Naive B cell (primary cell): ENCODE measurements at places on chromosomes 6 and 20.

DNA sequence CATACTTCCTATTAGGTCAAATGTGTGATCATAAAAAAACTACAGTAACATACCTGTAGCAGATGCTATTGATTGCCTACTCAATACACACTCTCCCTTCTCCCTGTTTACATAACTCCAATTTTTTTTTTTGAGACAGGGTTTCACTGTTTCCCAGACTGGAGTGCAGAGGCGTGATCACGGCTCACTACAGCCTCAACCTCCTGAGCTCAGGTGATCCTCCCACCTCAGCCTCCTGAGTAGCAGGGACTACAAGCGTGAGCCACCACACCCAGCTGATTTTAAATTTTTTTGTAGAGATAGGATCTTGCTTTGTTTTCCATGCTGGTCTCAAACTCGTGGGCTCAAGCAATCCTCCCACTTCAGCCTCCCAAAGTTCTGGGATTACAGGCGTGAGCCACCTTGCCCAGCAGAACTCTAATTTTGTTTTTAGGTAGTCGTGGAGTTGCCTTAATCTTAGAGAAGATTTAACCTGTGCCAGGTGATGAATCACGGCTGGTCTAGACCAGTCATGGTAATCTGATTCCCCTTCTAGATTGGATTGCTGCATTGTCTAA is 14.0 kb upstream of the KIF3B start:
- DNase-seq = no peak

DNA sequence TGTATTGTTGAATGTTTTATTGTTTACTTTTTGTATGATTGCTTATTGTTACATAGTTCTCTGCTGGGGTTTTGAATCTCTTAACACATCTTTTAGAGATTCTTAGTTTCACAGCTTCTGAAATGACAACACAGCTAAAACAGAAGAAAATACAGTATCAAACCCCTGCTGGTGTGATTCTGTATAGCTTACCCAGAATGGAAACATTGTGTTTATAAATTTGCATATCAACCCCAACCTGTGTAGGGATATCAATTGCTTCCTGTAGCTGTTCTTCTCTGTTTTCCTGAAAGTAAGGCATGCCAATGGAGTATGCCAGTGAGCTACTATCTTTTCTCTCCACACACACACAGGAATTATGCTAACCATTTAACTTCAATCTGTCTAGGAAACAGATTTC is 64.3 kb upstream of the ID4 start:
- DNase-seq = no peak

DNA sequence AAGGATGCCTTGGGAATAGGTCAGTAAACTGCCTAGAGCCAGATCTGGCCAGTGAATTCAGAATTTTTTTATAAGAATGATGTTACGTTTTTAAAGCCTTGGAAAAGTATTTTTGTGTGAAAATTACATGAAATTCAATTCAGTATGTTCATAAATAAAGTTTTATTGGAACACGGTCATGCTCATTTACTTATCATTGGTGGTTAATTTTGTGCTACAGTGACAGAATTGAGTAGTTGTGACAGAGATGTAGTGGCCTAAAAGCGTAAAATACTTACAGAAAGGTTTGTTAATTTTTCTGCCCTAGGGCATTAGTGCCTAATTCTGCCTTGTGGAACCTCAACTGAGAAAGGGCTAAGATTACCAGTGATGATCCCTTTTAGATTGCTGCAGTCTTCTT is 28.2 kb downstream of the ZFAND3 start:
- DNase-seq = no peak

GRCh38 chr6:97864366-97864765 is 581.4 kb upstream of the MMS22L start:
- DNase-seq = no peak

DNA sequence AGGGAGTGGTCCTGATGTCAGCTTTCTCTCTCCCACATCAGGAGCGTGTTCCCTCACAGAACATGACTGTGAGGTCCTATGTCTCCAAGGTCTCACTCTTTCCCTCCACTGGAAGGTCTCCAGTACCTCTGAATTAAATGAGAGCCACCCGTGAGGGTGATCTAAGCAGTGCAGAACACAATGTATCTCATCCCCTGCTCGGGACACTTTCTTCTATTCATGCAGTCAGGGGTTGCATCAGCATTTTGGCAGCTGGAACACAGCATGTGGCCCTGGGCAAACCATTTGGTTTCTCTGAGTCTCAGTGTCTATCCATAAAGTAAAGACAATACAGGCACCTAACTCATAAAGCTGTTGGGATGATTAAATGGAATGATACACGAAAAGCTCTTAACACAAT is 34.2 kb downstream of the MAFB start:
- no peak for DNase-seq

DNA sequence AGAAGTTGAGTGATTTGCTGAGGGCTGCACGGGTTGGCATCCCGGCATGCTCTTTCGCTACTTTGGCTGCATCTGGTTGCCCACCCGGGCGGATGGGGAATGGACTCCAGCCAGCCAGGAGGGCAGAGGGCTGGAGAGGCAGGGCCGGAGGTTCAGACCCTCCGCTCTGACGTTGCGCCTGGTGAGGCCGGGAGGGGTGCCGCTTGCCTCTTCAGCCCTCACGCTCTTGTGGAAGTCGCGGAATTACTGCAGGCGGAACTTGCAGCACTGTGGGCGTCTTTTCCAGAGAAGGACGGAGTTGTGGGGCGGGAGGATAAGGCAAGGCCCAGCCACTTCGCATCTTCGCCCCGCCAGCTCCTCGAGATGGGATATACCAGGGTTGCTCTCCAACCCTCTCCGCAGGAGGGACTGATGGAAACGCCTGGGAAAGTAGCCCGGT is 656 bp downstream of the RTEL1 start:
- DNase-seq = no peak

GRCh38 chr6:110800839-110801196 is 14.5 kb downstream of the CDK19 start:
- no peak for DNase-seq

- no peak for DNase-seq
Measured at GRCh38 chr6:87870556-87870955, 168.5 kb upstream of the AKIRIN2 start.

DNA sequence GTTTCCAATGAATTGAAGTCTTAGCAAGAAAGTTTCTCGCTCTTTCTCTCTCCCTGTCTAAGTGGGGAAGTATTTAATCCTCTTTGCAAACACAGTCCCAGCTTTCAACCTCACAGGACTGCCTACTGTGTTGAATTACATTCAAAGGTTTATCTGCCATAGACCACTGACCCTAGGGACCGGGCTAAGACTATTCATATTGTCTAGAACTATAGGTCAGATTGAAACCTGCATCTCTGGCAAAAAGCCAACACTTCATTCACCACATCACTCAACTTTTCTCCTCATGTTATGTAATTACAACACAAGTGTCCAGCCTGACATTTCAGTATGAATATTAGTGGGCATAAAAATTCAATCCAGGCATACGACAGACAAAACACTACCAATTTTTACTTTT is 314.7 kb upstream of the RSPO3 start:
- no peak for DNase-seq

DNA sequence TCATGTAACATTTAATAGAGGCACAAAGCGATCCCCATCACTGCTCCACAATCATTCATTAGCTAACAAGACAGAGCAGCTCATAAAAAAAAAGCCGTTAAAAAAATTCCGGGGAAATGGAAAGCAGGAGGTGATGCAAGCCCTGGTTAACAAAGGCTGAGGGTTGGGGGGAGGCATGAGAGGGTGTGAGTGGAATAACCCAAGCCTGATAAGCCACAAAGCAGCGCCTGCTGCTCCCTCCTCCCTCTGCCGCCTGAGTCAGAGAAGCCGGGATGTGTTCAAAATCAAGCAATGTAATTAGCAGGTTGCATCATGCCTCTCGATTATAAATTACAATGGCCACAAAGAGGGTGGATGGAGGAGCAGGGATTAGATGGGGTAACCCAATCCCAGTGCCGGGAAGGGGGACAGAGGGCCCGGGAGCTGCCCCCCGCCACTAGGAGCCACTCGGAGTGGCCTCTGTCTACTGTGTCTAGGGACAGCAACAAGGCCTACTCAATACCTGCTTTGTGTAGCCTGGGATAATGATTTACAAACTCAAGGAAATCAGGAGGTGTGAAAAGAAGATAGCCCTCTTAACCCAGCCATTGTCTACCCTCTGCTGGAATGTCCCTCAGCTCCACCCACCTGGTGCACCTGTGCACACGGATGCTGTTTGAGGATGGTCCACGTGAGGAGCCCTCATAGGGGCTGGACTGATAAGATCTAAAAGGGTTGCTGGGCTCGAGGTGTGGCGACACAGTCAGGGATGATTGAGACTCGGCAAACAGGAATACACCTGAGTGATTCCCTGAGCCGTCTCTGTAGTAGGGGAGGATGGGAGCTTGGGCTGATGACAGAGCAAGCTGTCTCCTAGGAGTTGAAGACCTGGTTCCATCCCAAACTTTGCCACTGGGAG is 156.9 kb downstream of the VEGFA start:
- DNase-seq = no peak

GRCh38 chr6:156029286-156029985 is 573.8 kb upstream of the NOX3 start:
- no peak for DNase-seq

- DNase-seq = no peak
Measured at GRCh38 chr20:9492067-9492466, 22.3 kb upstream of the LAMP5 start.

- no peak for DNase-seq
Measured at GRCh38 chr6:113380591-113380990, 476.6 kb upstream of the MARCKS start.

DNA sequence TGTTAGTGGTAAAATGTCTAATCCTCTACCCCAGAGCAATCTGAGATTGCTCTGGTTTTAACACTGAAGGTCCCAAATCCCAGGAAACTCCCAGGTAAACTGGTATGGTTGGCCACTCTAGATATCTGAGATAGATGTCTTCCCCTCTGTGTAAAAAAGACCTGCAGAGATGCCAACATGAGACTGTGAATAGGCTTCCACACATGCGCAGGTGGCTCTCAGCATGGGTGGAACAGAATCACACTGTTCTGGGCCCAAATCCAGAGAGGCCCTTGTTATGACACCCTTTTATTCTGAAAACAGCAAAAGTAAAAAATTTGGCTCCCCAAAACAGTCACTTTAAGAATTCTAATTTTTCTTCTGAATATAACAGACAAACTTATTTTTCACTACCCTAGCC is 88.7 kb upstream of the BMP5 start:
- DNase-seq = no peak

- no peak for DNase-seq
Measured at GRCh38 chr6:105308840-105309239, 94.0 kb downstream of the PREP start.

DNA sequence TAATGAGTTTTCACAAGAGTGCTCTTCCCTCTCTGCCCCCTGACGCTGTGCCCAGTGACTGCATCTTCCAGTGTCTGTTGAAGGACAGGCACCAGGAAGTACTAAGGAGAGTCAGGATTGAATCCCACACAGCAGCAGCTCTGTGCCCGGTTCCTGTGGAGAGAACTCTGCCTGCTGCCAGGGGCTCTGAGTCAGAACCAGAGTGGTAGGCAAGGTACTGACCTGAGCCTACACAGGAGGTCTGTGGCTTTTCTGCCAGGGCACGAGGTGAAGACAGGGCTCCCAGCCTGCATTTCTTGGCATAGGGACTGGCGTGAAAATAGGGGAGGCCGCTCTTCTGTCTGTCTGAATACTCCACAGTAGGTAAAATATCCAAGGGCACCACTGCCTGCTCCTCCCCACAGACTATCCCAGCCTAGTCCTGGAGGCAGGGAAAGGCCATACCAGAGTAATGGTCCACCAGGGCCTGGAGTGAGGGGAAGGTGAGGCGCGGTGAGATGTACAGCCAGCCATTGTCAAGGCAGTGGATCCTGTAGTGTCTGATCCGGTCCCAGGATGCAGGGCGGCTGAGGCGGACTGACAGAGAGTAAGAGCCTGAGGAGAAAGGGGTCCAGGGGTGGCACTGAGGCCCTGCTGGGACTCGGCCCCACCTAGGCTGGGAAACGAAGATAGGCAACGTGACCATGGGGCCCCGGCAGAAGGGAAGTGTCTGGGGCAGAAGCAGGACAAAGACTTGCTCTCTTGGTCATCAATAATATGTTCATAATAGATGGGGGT is 9.4 kb downstream of the RAB5IF start:
- DNase-seq = no peak

GRCh38 chr6:112413780-112414179 is 66.7 kb downstream of the RFPL4B start:
- DNase-seq = no peak

- DNase-seq = no peak
Measured at GRCh38 chr6:134517145-134517658, 199.3 kb upstream of the SGK1 start.

- DNase-seq = no peak
Measured at GRCh38 chr20:11337361-11338130, 580.1 kb upstream of the BTBD3 start.
